ENCODE measurements at places on chromosomes 12 and 14. TPM values are rescaled to one million over a fixed set of nuclear protein-coding genes. Genes with fewer than 3 reads are reported as not detected.

The CMA1 gene
- not detected for total RNA-seq

The NFATC4 gene
- total RNA-seq, result 21.6 TPM

The SLC25A47 gene
- total RNA-seq, result not detected

The MIP gene
- not detected for total RNA-seq

The BCAT1 gene
- 35.8 TPM for total RNA-seq
